ENCODE measurements at places on chromosomes 2 and 18. TPM values are rescaled to one million over a fixed set of nuclear protein-coding genes. Genes with fewer than 3 reads are reported as not detected.
A peak's percentile ranks its signal among the peaks of the same experiment; 100 is the strongest.

- no peak for DNase-seq
Observed at GRCh38 chr18:35278085-35278484, 11.9 kb downstream of the ZSCAN30 start.

DNA sequence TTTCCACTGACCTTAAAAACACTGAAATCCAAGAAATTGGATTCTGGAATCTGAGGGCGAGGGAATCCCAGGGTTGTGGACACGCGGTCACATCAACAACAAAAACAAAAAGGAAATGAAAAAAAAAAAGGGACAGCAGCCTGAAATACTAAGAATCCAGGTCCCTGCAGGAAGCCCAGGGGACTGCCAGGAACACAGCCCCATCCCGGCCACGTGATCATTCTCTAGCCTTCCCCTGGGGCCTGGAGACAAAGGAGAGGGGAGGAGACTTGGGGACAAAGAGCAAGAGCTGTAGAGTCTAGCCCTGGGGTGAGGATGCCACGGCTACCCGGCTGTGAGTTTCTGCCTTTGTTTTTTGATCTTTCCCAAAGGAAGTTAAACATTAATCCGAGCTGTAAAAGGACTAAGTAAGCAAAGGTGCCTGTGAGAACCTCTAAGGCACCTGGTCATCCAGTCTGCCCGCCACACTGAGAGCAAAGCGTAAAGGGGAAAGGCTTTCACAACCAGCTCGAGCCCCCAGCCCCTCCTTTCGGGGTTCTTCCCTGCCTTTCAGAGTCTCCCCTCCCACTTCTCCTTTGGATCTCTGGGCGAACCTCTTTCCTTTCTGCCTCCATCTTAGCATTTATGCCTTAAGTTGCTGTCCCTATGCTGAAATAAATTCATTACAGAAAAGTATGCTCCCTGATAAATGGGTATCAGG, 57.9 kb upstream of the MSH2 start:
- DNase-seq: peak; percentile 89

GRCh38 chr2:8416001-8416571, 265.8 kb upstream of the ID2 start:
- DNase-seq: no peak

GRCh38 chr2:52884761-52885352, 882.7 kb upstream of the CHAC2 start:
- DNase-seq: no peak

DNA sequence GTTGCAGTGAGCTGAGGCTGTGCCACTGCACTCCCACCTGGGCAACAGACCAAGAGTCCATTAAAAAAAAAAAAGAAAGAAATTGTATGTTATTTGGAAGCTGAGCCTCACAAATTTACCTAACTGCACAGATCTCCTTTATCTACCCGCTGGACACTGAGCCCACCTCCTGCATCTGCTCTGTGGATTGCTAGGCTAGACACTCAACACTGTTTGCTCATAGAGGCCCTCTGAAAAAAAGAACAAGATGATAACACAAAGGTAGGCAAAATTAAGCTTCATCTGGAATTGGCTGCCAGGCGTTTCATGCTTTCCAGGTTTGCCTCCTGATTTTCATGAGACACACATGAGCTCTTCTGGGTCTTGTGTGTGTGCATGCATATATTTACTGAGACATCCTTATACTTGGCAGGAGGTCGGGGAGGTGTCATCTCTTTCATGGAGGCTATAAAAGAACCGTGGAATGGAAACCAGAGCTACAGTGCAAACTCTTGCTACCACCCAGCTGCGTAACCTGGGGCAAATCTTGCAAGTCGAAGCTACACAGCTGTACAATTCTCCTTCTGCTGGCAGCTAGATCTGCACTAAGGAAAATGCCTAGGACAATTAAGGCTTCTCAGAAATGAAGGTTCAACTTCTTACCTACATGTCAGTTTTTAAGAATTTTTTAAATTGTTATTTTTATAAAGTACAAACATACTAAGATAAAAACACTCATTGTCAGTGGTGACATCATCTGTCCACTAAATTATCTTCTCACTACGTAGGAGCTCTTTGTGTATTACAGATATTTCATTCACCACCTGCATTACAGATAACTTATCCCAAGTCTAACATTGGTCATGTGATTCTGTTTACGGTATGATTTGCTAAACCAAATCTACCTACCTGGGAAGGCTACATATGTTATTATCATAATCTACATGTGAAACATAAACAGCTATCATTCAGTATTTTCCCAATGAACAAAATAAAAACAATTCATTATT, 63.1 kb downstream of the CABYR start:
- no peak for DNase-seq

DNA sequence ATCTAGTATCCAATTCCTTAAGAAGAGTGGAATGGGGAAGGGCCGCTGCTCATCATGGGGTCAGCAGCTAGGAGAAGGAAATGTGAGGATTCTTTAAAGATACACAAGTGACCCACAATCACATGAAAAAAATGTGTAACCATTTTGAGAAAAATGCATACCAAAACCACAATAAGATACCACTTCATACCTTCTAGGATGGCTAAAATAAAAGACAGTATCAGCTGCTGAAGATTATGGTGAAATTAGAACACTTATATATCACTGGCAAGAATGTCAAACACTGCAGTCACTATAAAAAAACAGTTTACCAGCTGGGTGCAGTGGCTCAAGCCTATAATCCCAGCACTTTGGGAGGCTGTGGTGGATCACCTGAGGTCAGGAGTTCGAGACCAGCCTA, 67.9 kb downstream of the C2orf74 start:
- no peak for DNase-seq

SERPINB13 gene
- not detected for polyA plus RNA-seq

DNA sequence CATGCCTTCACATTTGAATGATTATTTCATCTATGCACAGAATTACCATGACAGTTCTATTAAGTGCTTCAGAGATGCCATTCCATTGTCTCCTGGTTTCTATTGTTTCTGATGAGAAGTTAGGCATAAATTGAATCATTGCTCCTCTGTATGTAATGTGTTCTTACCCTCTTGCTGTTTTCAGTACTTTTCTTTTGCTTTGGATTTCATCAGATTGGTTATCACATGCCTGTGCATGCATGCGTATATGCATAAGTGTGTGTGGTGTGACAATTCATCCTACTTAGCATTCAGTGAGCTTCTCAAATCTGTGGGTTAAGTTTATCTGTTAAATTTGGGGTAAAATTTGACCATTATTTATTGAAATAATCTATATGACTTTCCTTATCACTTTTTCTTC, 263.3 kb upstream of the RND3 start:
- no peak for DNase-seq

Data from left lung (tissue), 14 donors.